ENCODE measurements at places on chromosomes 4 and X. TPM values are rescaled to one million over a fixed set of nuclear protein-coding genes. Genes with fewer than 3 reads are reported as not detected.

Gene SSX2
- not detected for total RNA-seq

Gene PCDH11X
- 0.24 TPM for total RNA-seq

DNA sequence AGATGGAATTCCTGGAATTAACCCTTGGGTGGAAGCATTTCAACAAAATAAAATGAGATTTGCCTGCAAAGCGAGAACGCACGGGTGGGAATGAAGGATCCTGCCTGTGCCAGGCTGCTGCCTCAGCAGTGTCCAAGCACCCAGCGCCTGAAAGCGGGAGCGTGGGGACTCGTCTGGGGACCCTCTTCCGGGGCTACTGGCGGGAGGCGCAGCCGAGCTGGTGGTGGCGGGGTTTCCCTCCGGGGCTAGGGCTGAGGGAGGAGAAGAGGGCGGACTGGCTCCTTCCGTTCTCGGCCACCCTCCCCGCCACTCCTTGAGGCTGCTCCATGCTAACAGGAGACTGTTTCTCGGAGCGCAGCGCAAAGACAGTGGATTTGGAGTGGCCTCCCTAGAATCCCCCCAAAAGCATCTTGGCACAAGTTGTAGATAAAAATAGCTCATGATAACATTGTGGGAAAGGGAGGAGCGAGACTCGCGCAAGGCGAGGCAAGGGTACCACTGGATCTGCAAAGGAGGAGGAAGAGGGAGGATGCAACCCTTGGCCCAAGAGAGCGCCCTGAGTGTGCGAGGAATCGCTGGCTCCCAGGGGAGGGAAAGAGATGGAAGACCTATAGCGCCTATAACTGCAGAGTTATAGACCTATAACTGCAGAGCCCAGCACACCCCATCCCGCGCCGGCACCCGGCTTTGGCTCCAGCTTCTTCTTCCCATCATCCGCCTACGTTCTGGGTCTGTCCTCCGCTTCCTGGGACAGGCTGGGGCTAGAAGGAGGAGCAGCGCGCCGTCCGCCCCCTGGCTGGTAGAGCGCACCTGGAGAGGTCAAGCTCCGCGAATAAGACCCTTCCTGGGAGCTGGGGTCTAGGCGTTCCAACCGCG lies 1.3 kb downstream of the HS3ST1 start:
- DNase-seq: no peak

- no peak for DNase-seq
Measured at GRCh38 chr4:168682898-168683500, 186.1 kb downstream of the PALLD start.
